ENCODE measurements at places on chromosomes 16 and 17.

DNA sequence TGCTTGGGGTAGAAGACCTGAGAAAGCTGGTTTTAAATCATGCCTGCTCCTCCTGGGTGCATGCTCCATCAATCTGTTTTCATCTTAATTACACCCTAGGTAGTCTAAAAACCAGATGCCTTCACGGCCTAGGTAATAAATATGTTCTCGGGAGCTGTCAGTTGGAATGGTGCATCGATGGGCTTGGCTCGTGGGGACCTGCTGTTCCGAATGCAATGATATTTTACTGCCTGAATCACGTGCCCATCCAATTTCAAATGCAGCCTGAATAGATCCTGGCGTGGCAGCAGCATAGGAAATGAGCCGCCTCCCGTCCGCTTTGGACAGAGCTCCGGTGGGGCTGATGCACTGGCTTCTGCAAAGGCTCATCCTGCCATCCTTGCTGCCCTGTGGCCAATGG is 18.8 kb upstream of the FAAP100 start:
- no peak for DNase-seq

DNA sequence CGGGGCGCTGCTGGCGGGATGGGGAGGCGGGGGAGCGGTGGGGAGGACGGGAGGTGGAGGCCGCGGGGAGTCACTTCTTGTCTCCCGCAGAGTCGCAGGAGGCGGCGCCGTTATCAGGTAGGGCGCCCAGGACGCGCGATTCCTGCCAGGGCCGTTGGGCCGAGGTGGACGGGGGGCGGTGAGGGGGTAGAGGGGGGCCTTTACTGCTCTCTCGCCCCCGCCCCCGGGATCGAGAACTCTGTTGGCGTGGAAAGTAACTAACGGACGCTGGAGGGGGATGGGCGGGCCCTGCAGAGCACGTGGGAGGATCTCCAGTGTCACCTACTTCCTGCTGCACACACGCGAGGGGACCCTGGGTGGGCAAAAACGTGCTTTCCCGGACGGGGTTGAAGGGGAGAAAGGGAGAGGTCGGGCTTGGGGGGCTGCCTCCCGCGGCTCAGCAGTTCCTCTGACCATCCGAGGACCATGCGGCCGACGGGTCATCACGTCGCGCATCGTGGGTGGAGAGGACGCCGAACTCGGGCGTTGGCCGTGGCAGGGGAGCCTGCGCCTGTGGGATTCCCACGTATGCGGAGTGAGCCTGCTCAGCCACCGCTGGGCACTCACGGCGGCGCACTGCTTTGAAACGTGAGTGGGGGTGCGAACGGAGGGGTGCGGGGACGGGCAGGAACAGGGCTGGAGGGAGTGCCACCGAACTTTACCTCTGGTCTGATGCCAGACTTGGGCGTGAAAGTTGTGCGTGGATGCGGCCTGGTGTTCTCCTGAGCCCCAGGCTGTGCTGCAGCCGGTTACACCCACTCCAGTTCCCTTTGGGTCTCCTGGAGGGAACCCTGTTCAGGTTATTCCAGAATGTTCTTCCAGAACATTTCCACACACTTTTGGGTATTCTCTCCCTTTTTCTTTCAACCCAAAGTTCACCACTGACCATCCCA is 569 bp downstream of the PRSS21 start:
- no peak for DNase-seq

GRCh38 chr16:59295993-59296736 is 562.0 kb upstream of the GOT2 start:
- no peak for DNase-seq

DNA sequence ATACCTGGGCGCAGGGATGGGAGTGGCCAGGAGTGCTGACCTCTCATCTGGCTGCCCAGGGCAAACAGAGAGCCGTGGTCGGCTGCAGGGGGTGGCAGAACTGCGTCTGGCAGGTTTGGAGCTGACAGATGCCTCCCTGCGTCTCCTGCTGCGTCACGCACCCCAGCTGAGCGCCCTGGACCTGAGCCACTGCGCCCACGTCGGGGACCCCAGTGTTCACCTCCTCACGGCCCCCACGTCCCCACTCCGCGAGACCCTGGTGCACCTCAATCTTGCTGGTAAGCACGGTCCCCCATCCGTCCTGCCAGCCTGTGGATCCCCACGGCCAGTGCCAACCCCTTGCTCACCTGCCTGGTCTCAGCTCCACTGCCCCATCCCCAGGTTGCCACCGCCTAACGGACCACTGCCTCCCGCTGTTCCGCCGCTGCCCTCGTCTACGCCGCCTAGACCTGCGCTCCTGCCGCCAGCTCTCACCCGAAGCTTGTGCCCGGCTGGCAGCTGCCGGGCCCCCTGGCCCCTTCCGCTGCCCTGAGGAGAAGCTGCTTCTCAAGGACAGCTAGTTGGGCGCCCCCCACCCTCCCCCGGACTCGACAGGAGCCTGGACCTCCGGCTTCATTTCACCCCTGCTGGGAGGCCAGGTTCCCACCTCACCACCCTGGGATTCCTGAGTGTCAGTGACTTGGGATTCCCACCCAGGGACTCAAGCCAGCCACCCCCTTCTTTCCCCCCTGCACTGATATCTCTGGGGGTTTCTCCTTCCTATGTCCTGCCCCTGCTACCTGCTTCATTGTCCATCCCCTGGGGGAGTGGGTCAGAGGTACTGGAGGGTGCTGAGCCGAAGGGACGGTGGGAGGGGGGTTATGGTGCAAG is 2.0 kb upstream of the ORAI3 start:
- DNase-seq: no peak

GRCh38 chr17:30256756-30257506 is 21.4 kb upstream of the SLC6A4 start:
- DNase-seq: no peak

DNA sequence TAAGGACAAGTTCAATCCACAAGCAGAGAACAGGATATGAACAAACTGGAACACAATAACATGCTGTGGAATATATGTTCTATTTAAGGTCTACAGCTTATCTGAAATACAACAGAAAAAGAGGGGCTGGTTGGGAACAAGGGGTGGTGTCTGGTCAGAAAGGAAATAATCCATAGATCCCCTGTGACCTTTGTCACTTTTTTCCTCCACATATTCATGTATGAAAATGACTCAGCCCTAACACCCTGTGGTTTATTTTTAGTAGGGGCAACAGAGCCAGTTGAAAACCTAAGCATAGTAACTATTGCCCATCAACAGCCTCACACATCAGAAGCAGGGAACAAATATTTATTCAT is 12.3 kb upstream of the SPAG9 start:
- DNase-seq: no peak

DNA sequence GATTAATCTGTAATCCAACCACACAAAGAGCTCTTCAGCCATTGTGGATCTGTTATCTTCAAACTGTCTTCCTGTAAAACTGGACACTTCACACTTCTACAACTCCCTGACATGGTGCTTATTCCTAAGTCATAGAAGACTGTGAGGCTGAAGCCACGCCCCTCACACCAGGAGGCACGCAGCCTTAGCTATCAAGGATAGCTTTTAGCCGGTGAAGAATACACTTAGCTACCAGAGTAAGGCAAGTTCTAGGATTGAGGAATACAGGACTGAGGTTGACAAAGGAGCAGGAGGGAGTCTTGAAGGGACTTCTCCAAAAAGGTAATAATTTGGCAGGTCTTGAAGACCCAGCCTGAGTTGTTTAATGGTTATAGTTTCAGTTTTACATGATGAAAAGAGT is 79.8 kb upstream of the GAS7 start:
- DNase-seq: no peak

Measured in HTR-8/SVneo (cell line).